ENCODE measurements at places on chromosomes 6 and 20. TPM values are rescaled to one million over a fixed set of nuclear protein-coding genes. Genes with fewer than 3 reads are reported as not detected.

GRCh38 chr20:57008217-57008616 is 258.2 kb downstream of the BMP7 start:
- DNase-seq = no peak

DNA sequence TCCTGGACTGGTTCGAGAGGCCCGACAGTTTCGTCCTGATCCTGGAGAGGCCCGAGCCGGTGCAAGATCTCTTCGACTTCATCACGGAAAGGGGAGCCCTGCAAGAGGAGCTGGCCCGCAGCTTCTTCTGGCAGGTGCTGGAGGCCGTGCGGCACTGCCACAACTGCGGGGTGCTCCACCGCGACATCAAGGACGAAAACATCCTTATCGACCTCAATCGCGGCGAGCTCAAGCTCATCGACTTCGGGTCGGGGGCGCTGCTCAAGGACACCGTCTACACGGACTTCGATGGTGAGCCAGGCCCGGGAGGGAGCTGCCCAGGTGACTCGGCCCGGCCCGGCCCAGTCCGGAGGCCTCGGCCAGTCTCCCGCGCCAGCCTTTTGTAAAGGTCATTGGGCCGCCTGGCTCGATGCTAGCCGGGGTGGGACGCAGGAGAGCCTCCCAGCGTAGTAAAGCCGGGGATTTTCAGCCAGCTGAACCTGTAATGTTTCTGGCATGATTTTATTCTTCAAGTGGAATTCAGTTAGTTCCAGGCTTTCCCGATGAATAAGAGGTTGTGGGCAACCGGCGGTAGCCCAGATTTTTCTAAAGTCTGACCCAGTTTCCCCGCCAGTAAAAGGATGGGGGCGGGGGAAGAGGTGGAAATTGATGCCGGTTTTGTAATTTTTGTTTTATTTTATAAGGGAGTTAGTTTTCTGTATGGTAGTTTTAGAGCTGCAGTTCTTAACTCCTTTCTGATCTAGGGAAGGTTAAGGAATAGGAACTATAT is 1.4 kb downstream of the PIM1 start:
- DNase-seq = peak; percentile 30

Gene RIPOR2
- 75.2 TPM for total RNA-seq

GRCh38 chr6:160967351-160967750 is 24.2 kb upstream of the MAP3K4 start:
- no peak for DNase-seq

GRCh38 chr6:77205936-77206335 is 257.4 kb downstream of the HTR1B start:
- DNase-seq = no peak

- no peak for DNase-seq
Observed at GRCh38 chr6:51765230-51765629, 322.2 kb downstream of the PKHD1 start.

GRCh38 chr20:51237791-51238190 is 214.9 kb upstream of the KCNG1 start:
- no peak for DNase-seq

GRCh38 chr20:53282217-53282955 is 310.2 kb downstream of the TSHZ2 start:
- no peak for DNase-seq

- no peak for DNase-seq
Observed at GRCh38 chr20:50259705-50260478, 69.3 kb downstream of the CEBPB start.

DNA sequence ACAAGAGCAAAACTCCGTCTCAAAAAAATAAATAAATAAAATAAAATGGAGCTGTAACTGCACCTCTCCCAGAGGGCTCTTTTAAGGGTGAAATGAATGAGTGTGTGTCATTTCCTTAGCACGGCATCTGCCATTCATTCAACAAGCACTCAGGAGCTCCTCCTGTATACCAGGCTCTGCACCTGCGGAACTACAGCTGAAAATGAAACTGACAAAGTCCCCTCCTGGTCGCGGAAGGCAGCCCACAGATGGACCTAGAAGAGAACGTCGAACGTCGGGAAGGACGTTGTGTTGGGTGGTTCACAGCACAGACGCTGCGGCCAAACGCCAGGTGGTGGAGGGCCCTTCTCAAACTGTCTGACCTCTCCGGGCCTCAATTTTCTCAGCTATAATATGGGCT is 256.4 kb downstream of the TFAP2C start:
- DNase-seq = no peak

All from activated naive CD8-positive, alpha-beta T cell treated with anti-CD3 and anti-CD28 coated beads for 36 hours (primary cell).